NCI-H2029 (cell line): ENCODE measurements at places on chromosomes 2 and 18.

DNA sequence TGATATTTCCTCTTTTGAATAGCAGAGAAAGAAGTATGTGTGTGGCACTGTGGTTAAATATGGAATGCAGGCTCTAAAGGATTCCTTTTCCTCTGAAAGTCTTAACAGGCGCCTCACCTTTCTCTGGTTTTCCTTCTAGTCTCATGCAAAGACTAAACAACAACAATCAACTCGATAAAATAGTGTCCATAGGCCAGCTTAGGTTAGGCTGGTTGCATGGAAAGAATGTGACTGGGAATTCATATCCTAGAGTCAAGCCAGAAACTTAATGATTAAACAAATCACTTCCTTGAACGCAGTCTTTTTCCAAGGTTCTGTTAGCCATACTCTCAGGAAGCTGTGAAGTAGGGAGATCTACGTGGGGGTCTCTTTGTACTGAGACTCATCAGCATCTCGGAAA is 800.8 kb upstream of the ID2 start:
- DNase-seq, result no peak

DNA sequence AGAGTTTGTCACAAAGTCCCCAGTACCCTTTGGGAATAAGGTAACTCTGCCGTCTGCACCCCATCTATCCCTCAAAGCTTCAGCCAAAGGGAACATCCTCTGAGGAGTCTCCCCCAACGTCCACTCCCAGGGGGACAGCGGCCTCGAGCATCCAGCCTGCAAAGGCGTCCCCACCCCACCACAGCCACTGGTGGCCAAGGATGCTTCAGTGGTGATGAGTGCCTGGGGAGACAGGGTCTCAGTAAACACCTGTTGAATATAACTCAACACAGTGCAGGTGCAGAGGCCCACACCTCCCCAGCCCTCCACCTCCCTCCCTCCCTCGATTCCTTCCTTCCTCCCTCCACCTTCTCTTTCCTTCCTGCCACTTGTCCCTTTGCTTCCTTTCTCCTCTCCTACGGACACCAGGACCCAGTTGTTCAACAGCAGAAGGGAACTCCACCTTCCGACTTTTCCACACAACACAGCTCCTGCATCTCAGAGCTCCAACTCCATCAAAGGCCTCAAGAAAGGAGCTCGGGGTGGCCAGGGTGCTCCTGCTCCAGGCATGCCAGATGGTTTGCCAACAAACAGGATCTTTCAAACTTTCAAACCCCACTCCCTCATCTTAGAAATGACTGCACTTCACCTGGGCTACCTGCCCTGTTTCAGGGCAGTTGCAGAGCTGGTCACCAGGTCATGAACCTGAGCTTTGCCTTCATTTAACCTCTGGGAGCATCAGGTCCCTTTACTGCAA is 87.8 kb upstream of the SNTG2 start:
- DNase-seq, result no peak

- DNase-seq, result no peak
Measured at GRCh38 chr18:79396431-79397246, 909 bp downstream of the NFATC1 start.

GRCh38 chr2:241772063-241772499 is 4.5 kb upstream of the GAL3ST2 start:
- no peak for DNase-seq

DNA sequence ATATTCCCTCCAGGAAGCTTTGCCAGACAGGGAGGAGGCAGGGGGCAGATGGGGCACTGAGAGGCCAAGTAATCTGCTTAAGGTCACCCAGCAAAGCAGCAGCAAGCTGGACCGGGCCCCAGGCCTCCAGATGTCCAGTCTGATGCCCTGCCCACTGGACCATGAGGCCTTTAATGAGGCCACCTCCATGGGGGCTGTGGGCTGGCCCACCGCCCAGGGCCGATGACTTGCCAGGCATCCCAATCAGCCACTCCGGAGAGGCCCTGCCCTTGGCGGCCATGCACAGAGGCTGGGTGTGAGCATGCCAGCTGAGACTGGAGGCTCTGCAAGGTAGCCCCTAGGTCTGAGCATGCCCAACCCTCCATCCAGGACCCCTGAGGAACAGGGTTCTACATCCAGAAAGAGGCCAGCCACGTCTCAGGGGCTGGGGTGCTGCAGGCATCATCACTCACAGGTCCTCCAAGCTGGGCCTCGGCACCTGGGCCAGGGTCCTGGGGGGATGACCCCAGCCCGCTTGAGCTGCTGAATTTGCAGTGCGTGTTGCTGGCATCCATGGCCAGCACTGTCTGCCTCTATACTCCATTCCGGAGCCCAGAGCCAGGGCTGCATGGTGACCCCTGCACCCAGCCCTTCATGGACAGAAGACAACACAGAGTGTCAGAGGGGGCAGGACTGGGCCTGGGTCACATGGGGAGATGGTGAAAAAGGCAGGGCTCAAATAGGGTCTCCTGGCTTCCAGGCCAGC is 164.2 kb downstream of the INHBB start:
- no peak for DNase-seq

- DNase-seq, result no peak
Measured at GRCh38 chr2:19185086-19185485, 173.3 kb downstream of the OSR1 start.

DNA sequence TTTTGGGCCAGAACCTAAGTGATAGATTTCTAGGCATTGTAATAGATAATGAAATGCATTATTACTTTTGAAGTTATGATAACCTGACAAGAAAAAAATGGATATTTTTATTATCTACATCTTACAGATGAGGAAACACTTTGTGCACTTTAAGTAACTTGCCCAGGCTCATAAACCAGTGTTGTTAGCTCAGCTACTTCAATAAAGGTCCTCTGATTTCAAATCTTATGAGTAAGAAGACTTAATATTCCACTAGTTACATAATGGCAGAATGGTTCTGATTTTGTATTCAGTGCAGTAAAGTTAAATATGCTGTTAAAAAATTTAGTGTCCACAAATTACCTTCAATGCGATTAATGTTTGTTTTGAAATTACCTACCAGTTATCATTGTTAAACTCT is 199.0 kb downstream of the BABAM2 start:
- DNase-seq, result no peak

DNA sequence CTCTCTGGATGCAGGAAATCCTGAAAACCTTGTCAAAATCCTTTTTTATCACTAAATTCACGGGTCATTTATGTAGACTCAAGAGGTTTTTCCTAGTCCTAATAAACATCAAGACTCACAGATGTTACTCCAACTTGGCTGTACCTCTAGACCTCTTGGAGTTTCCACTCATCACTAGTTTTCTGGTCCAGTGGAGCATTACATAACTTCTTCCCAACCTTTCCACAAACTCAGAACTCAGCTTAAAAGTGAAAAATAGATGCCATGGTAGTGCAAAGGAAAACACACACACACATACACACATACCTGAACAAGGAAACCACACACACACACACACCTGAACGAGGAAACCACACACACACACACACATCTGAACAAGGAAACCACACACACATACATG is 807.2 kb downstream of the LRP1B start:
- DNase-seq, result no peak

DNA sequence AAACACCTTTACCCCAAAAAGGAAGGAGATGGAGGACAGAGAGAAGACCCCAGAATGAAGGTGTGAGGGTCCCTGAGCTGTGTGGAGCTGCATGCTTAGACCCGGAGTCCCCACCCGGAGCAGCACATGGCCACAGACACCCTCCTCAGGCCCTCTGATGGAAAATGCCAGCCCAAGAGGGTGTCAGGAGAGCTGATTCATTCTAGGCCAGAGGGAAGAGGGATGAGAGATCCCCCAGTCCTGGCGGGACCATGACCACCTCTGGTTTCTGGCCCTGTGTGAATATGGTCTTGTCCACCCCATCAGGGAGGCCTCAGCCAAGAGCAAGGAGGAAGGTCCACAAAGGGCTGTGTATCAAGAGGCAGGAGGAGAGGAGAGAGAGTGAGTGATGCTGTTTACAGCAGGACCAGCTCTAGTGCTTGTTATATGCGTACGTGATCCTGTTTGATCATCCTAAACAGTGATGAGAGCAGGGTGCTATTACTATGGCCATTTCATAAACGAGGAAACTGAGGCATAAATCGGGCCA is 186.6 kb upstream of the HAAO start:
- no peak for DNase-seq

DNA sequence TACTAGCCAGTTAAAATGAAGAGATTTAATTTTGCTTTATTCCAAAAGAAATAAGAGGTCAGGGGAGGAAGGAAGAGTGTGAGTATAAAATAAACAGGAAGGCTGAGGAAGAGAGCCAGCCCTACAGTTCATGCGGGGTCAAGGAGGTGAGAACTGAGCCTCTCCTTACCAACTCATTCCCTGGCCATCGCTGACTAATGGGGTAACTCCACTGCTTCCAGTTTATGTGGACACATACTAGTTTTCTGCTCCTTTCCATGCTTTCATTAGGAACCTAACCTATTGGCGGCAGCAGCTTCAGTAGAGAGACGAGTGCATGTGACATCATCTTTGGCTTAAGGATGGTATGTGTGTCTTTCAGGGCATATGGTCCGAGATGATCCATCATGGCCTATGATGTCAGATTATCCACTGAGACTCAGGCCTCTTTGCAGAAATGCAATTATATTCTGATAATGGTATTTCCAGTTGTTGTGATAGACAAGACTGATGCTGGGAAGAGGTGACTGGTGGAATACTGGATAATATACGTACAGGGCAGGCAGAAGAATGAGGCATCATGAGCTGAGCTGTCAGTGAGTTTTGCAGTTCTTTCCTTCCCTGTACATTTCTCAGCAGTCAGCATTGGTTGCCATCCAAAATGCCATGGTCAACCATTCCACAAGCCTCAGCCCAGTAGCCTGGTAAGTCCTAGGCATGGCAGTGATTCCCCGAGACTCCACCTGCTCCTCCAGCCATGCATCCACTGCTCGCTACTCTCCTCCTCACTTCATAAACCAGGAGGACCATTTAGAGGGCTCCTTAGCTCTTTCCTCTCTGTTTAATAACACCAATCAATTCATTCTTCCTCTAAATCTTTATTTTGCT is 184.6 kb upstream of the OSR1 start:
- DNase-seq, result no peak

- DNase-seq, result no peak
Measured at GRCh38 chr18:13163167-13163927, 55.2 kb upstream of the LDLRAD4 start.

DNA sequence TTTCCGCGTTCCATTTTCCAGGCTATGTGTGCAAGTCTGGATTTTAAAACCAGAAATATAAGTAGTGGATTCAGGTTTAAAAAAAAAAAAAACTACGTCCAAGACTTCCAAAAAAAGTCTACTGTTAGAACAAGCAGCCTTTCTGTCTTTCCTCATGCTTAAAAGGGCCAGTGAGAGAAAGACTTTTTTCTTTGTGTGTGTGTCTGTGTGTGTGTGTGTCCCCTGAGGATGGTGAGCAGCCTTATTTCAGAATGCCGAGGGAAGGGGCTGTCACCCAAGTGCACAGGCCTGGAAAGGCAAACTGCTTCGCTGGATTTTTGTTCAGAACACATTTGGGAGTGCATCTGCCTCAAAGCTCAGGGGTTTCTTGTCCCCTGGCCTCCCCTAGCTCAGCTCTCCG is 98.8 kb downstream of the ZBTB7C start:
- no peak for DNase-seq

- DNase-seq, result no peak
Measured at GRCh38 chr18:60541661-60542060, 169.1 kb upstream of the MC4R start.
